Activated CD4-positive, alpha-beta T cell treated with anti-CD3 and anti-CD28 coated beads, Interleukin-2, amount 10 ng/mL, durations not matched to agents 7 days and 5 days (primary cell): ENCODE measurements at places on chromosomes 1 and 21. TPM values are rescaled to one million over a fixed set of nuclear protein-coding genes. Genes with fewer than 3 reads are reported as not detected.

KLHDC8A gene
- total RNA-seq, result not detected

CHI3L1 gene
- not detected for total RNA-seq

LRIF1 gene
- 18.3 TPM for total RNA-seq

CYP4Z1 gene
- not detected for total RNA-seq

ATAD3C gene
- 0.69 TPM for total RNA-seq

CATSPERE gene
- 0.69 TPM for total RNA-seq

DNA sequence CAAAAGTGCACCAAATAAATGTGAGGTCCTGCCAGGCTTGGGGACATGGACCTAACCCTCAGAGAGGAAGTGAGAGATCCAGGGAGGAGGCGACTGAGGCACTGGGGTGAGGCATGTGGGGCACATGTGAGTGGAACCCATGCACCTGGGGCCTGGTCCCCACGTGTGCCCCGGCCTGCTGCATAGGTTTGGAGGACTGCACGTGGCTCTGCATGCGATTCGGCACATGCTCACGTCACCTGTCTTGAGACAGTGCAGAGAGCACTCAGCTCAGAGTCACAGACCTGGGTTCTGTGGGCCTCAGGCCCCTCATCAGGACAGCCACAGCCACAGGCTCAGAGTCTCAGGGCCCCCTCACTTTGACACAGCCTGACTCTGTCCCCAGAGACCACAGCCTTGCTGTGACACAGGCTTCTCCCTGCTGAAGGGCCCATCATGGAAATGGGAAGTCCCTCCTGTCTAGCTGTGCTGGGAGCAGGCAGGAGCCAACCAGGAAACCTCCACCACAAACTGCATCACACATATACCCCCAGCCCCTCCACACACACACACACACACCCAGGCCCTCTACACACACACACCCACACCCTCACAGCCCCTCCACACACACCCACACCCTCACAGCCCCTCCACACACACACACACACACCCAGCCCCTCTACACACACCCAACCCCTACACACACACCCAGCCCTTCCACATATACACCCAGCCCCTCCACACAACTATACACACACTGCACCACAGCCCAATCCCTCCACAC, 48.2 kb downstream of the SLC9A1 start:
- H3K27ac ChIP-seq, result peak overlapping the region; percentile 57
- H3K4me1 ChIP-seq, result peaks cover 16% of the 10 kb centered on the region
- H3K4me3 ChIP-seq, result no peak overlapping the region

- peak overlapping the region; percentile 75 for H3K4me3 ChIP-seq
- no peak for DNase-seq
- no peaks in the 10 kb centered on the region for H3K36me3 ChIP-seq
Measured at GRCh38 chr1:226121049-226121586, 58.6 kb downstream of the H3-3A start.

DNA sequence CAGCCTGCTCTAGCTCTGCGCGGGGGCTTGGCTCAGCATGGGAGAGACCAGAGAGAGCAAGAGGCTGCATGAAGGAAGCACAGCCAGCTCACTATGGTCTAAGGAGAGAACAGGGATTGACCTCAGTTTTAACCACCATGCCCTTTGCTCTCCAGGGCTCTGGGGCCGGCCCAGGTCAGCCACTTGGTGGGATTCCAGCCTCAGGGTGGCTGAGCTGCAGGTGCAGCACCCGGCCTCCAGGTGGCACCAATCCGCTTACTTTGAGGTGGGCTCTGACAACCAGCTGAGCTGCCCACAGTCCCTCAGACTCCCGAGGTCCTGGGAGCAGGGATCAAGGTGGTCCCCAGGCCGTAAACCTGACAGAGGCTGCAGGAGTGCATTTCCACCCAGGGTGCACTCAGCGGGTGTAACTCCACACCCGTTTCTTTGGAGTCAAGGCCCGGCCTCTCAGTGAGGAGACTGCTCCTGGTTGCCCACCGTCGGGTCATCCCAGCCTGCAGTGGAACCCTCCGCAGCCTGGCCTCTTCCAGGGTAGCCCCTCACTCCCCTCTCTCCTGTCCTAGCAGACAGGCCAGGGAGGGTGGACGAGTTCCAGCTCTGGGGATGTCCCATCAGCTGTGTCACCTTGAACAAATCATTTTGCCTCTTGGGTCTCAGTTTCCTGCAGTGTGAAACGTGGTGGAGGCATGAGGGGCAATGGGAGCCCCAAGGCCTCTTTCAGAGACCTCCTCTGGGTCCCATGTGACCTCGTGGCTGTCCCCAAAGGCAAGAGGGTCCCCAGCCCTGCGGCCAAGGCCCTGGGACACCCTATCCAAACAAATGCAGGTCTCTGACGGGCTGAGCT, 607 bp upstream of the LGR6 start:
- no peak overlapping the region for H3K27ac ChIP-seq
- no peak overlapping the region for H3K4me3 ChIP-seq
- H3K36me3 ChIP-seq, result no peaks in the 10 kb centered on the region
- DNase-seq, result peak; percentile 50

GRCh38 chr1:34709547-34709946, 45.3 kb upstream of the GJB5 start:
- H3K36me3 ChIP-seq, result no peaks in the 10 kb centered on the region
- DNase-seq, result no peak
- H3K4me1 ChIP-seq, result no peaks in the 10 kb centered on the region

- no peaks in the 10 kb centered on the region for H3K27me3 ChIP-seq
- DNase-seq, result peak; percentile 52
- H3K4me1 ChIP-seq, result peaks cover 60% of the 10 kb centered on the region
Measured at GRCh38 chr1:229625071-229625914, 629 bp downstream of the TAF5L start.
